ENCODE measurements at places on chromosomes 2 and 18.
A peak's percentile ranks its signal among the peaks of the same experiment; 100 is the strongest.

DNA sequence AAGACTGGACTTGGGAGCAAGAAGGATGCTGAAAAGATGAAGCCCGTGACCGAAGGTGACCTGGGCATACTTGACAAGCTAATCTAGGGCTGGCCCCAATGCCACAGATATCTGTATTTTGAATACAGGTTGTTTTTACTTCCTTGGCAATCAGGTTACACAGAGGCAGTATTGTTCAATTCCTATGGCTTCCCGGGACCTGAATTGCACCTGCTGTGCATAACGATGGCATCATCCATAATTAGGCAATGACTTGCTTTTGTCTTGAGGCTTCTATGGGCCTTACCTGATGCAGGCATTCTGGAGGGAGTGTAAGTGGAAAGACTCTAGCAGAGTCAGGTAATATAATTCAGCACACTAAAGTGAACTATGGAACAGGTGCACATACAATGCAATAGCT lies 60.6 kb upstream of the CUL3 start:
- DNase-seq: no peak

DNA sequence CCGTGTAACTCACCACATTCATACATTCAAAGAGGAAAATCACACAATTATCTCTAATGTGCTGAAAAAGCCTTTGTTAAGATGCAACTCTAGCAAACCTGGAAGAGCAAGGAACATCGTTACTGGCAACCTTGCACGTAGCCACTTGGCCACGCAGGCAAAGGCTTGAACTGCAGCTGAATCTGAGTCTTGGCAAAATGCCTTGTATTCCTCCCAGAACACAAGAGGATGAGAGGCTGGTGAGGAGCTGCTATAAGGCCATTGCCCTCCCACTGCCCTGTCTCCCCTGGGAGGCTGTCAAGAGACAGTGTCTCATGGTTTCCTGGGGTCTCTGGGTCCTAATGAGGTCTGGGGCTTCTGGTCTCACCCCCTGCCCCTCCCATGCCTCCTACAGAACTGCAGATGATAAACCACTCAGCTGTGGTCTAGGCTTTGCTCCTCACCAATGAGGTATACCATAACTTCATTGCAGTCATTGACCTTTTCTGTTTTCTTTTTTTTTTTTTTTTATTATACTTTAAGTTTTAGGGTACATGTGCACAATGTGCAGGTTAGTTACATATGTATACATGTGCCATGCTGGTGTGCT lies 141.4 kb downstream of the SPP2 start:
- DNase-seq: peak; percentile 10

- DNase-seq: no peak
Observed at GRCh38 chr2:240983996-240984498, 14.4 kb upstream of the SNED1 start.

DNA sequence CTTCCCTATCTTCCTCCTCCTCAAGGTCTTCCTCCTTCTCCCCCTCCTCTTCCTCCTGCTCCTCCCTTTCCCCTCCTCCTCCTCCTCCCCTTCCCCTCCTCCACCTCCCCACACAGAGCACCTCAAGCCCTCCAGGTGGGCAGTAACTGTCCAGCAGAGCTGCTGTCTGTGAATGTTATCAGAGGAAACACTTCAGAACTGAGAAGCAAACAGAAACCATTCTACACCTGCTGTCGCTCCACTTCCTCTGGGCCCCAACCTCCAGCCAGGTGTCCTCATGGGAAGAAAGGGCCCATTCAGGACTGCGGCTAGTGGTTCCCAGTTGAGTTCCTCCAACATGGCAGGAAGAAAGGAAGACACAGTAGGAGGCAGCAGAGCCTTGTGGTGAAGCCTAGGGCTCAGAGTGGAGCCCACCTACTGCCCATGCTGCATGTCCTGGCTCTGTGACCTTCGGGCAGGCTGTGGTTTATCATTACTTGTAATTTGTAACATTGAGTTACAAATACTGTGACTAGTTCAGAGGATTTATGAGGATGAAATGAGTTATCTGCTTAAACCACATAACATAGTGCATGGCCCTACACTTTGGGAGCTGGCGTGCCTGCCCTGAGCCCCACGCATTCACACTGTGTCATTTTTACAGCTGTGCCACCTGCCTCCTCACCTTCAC lies 165.9 kb upstream of the ID2 start:
- no peak for DNase-seq

- no peak for DNase-seq
Observed at GRCh38 chr2:238988105-238988504, 140.2 kb downstream of the TWIST2 start.

GRCh38 chr2:127181851-127182250 lies 38.2 kb downstream of the CYP27C1 start:
- DNase-seq: no peak

GRCh38 chr2:178946494-178946893 lies 103.4 kb downstream of the CCDC141 start:
- DNase-seq: no peak

- DNase-seq: peak; percentile 55
Observed at GRCh38 chr2:174330945-174331594, 3.7 kb upstream of the SP9 start.

GRCh38 chr2:176650104-176650837 lies 381.0 kb downstream of the MTX2 start:
- no peak for DNase-seq

DNA sequence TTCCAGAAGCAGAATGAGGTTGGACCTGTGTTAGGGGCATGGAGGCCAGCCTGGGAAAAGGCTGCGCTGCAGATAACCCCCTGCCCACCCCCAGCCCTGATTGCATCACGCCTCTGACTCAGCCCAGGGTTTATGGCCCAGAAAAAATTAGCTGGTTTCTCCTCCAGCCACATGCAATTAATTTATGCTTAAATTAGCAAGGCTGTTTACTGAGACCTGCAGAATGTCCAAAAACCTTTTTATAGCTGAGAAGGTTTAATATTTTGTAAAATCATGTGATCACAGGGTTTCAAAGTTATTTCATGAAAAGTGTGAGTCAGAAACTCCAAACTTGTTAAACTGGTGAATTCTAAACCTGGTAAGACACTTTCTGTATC lies 123.1 kb upstream of the HDAC4 start:
- DNase-seq: no peak

GRCh38 chr2:207469451-207469850 lies 60.3 kb upstream of the CREB1 start:
- no peak for DNase-seq

GRCh38 chr18:50687491-50687890 lies 127.6 kb downstream of the MAPK4 start:
- no peak for DNase-seq

- DNase-seq: no peak
Observed at GRCh38 chr2:106233350-106233706, 39.2 kb upstream of the UXS1 start.

- DNase-seq: no peak
Observed at GRCh38 chr2:36781907-36782720, 85.6 kb downstream of the VIT start.

- peak; percentile 66 for DNase-seq
Observed at GRCh38 chr2:179936654-179937053, 70.4 kb downstream of the CWC22 start.

DNA sequence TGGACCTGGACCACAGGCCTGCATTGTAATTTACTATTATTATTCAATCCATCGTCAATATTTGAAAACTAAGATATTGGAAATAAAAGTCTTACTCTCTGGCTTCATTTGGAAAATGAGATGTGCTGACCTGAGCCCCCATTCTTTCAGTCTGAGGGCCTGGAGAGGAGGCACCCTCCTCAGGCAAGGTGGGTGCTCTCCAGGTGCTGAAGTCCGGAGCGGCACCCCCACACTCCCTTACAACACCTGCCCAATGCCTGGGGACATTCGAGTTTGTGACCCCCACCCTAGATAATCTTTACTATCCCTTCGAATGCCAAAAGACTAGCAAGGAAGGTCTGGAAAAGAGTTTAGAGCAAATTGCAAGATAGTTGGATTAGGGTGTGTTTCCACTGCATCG lies 133.3 kb downstream of the EN1 start:
- DNase-seq: no peak

GRCh38 chr2:234680688-234681619 lies 184.1 kb upstream of the ARL4C start:
- no peak for DNase-seq

DNA sequence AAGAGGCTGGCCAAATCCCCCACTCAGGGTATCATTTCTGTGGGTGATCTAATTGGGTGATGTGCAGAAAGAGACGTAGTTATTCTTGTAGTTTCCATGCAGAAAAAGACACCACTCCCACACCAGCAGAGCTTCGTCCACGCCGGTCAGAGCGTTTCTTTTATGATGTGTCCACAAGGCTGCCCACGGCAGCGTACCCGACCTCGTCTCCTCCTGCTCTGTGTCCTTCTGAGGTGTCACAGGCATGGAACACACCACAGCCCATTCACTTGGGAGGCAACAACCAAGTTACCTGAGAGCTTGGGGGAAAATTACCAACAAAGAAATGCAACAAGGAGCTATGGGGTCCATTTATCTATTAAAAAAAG lies 131.3 kb downstream of the PXDN start:
- no peak for DNase-seq

DNA sequence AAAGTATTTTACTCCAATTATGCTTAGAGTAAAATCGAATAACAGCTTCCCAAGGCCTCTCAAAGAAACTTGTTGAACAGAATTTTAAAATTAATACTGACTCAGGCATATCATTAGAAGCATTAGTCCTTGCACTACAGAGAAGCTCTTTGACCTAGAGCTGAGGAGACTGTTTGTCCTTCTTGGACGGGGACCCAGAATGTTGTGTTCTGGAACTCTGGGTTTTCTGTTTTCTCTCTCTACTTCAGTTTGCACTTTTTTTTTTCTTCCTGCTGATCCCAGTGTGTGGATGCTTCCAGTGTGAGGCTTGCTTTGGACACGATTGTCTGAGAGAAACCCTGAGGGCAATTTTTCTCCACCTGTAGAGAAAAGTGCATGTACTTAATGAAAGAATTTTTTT lies 847.6 kb downstream of the SOCS6 start:
- DNase-seq: no peak

GRCh38 chr2:235688511-235689426 lies 194.9 kb downstream of the AGAP1 start:
- DNase-seq: no peak

DNA sequence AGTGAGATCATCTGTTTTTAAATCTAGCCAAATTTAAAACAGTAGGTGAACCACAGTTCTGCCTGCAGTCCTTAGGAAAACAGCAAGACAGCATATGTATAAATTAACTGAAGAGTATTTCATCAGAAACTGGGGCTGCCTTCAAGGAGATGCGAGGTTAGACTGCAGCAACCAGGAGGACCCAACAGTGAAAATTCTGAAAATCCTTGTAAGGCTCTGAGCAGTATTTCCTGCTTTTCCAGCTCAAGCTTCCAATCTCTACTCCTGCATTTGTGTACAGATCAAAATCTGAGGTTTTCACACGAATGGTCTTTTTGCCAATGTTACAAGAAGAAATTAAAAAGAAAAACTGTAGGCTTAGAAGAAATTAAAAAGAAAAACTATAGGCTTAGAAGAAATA lies 43.7 kb downstream of the CERKL start:
- no peak for DNase-seq

- DNase-seq: no peak
Observed at GRCh38 chr18:60040971-60041370, 141.2 kb downstream of the PMAIP1 start.

DNA sequence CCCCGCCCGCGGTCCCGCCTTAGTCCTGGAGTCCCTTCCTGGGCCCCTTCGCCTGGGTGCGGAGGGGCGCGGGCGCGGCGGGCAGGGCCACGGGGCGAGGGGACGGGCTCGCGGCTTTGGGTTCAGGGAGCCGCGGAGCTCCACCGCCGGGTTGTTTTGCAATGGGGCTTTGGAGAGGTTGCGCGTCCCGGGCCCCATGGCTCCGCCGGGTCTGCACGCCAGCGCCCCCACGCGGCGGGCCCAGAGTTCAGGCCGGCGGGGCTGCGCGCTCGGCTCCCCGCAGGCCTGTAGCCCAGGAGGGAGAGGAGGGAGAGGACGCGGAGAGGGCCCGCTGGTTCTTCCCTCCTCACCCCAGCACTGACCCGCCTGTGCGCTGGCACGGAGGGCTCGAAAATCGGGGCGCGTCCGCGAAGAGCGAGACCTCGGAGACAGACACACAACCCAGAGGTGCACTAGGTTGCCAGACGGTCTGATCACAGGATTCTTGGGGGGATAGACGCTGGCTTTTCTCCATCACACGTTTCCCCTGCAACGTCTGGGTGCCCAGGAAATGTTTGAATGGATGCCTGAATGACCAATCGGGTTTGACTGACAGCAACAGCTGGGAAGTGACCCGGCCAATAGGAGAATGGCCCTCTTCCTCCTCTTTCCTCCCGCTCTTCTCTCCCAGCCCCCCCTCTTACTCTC lies 4.9 kb upstream of the SIX2 start:
- DNase-seq: peak; percentile 89

- DNase-seq: no peak
Observed at GRCh38 chr2:191894681-191895147, 47.8 kb upstream of the CAVIN2 start.

- DNase-seq: no peak
Observed at GRCh38 chr18:3319399-3319798, 57.5 kb downstream of the MYL12B start.

- DNase-seq: no peak
Observed at GRCh38 chr2:42851186-42851585, 58.8 kb upstream of the HAAO start.

GRCh38 chr2:177165061-177165583 lies 47.5 kb upstream of the HNRNPA3 start:
- DNase-seq: no peak

- DNase-seq: no peak
Observed at GRCh38 chr2:18551169-18551568, 9.3 kb downstream of the RDH14 start.

DNA sequence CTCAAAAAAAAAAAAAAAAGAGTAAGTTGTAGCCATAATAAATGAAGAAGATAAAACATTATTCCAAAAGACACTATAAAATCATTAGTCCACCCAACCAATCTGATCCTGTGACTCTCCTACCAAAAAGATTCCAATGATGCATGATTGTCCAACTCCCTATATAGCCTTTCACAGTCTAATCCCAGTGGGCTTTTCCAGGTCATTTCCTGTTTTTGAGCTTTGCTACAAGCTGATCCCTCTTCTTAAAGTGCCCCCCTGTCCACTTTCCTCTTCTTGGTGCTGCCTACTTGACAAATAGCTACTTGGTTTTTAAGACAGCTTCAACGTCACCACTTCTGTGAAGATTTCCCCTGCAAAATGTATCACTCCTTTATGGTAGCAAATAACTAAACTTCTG lies 88.4 kb downstream of the SEMA4F start:
- DNase-seq: no peak

DNA sequence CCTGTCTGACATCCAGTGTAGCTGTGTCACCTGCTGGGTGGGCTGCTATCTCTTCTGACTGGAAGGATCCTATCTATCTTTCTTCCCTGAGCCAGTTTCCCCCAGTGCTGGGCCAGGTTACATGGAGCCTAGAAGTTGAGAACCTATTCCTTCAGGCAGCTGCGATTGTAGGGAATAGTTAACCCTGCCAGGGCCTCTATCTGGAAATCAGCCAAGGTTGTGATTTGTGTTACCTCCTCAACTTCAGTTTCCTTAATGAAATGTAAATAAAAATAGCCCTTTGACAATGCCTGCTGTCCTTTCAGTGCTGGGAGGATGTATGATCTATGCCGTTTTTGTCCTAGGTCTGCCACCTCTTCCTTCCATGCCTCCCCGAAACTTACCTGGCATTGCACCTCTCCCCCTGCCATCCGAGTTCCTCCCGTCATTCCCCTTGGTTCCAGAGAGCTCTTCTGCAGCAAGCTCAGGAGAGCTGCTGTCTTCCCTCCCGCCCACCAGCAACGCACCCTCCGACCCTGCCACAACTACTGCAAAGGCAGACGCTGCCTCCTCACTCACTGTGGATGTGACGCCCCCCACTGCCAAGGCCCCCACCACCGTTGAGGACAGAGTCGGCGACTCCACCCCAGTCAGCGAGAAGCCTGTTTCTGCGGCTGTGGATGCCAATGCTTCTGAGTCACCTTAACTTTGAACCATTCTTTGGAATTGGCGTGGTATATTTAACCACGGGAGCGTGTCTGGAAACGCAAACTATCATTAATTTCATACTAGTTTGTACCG lies 36.6 kb downstream of the GORASP2 start:
- no peak for DNase-seq
